LNCaP clone FGC (cell line): ENCODE measurements at places on chromosomes 4 and X.
A peak's percentile ranks its signal among the peaks of the same experiment; 100 is the strongest.

DNA sequence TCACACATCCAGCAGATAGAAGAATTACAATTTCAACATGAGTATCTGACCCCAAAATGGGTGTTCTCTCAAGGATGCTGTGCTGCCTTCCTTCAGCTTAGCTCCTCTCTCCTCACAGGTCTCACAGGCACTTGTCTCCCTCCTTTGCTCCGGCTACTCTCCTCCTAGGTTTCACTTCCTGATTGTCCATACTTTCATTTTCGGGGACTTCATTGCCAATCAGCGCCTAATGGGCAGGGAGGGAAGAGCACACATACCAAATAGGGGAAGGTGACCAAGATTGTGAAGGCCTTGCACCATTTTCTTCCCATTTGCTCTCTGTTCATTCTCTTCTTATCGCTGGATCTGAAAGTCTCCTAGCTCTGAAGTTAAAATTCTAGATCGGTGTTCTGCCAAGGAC is 125.4 kb upstream of the EOLA2 start:
- no peak for DNase-seq

GRCh38 chr4:4717692-4718091 is 141.8 kb upstream of the MSX1 start:
- DNase-seq = no peak

GRCh38 chr4:7886007-7886973 is 53.4 kb downstream of the AFAP1 start:
- DNase-seq = no peak

DNA sequence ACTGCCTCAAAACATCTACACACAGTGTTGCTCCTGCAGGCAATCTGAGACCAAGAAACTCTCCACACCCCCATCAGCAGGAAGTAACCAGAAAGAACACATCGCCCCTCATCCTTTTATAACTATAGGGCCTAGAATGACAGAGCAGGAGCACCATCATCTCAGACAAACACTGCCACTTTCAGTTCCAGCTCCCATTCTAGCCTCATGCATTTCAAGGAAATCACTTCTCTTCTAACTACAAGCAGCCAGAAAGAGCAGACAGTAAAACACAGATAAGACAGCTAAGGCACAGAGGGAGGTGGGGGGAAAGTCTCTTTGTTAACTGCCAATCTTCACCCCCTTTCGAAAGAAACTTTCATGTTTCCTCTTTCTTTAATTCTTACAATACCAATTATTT is 102.6 kb upstream of the TENT5D start:
- no peak for DNase-seq

DNA sequence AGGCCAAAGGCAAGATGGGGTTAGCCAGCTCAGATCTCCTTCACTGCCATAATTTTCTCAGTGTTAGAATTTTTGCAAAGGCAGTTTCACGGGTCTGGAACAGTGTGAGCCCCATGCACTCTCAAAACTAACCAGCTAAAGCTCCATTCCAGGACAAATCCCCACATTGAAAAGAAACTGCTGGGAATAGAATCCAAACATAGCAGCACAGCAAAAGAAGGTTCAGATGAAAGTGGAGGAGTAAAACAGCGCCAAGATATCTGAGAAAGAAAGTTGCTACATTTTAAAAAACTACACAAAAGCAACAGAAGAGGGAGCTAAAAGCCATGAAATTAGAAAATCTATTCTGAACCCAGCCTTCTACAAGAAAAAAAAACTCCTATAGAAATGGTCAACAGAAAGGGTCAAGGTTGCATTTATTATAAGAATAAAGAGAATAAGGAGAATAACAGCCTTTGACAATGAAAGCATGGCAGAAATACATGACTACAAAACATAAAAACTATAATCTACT is 39.6 kb upstream of the SLC7A3 start:
- peak; percentile 3 for DNase-seq

- DNase-seq = no peak
Observed at GRCh38 chrX:153596981-153597750, 1.8 kb downstream of the CCNQ start.

DNA sequence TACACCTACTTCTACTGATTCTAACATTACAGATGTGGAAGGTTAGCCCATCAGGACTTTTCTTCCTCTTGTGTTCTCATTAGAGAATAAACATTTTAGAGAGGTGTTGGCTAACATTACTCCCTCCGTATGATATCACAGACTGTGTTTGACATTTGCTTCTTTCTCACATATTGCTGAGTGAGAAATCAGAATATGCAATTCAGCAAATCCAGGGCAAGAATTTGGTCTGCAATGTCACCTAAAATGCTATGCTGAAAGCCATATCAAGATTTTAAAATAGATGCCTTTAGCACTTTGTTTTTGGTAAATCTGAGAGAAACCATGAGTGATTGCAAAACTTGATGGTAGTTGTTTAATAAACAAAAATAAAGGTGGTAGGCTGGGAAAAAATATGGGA is 319.1 kb downstream of the C4orf33 start:
- DNase-seq = no peak

DNA sequence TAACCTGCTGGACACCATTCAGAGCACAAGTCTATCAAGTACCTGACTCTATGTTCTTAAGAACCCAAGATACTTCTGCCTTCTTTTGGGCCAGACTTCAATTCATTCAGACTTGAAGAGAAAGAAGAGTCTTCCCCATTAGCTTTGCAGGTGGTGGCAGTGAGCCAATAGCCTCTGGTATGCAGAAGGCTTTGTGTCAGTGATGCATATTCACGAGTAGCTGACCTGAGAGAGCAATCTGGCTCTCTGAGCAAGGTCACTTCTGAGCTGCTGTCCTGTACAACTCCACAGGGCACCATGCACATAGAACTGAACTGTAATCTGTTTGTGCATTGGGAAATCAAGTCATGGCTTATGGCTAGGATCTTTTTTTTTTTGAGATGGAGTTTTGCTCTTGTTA is 39.9 kb upstream of the SPINK2 start:
- DNase-seq = no peak

GRCh38 chr4:108398836-108399235 is 221.5 kb upstream of the RPL34 start:
- DNase-seq = no peak

DNA sequence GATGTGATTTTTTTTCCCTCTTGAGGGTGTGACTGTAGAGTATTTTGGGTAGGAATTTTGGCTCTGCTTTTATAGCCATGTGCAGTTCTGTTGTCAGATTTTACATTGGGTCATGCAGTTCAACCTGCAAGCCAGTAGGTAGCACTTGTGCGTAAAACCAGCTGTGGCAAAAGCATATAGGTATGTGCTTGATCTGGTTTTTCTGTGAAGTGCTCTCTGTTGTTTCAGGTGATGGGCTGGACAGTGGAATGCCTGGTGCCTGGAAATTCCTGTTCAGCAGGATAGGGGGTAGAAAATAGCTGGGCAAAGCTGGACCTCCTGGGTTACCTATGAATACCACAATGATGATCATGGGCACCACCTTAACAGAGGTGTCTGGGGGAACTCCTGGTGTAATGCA is 584.2 kb upstream of the PCDH10 start:
- peak; percentile 17 for DNase-seq

GRCh38 chrX:38717871-38718270 is 83.4 kb upstream of the MID1IP1 start:
- DNase-seq = no peak

DNA sequence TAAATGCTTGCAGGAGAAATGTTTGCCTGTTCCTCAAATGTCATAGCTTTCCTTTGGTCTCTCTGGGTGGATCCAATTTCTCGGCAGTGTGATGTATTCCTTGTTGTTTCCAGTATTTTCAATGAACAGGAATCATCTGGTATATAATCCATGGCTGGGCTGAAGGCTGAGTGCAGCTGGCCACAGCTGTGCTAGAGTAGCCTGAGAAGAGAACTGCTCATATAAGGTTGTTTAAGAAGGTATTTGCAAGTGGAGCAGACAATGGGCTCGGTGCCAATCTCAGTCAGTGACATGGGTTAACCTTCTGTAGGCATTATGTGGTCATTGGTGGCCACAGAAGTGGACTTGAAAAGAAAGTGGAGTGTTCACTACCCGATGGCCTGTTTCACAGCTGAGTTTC is 390.3 kb downstream of the SPRY1 start:
- no peak for DNase-seq

- DNase-seq = no peak
Observed at GRCh38 chr4:81359207-81359606, 112.5 kb downstream of the RASGEF1B start.

DNA sequence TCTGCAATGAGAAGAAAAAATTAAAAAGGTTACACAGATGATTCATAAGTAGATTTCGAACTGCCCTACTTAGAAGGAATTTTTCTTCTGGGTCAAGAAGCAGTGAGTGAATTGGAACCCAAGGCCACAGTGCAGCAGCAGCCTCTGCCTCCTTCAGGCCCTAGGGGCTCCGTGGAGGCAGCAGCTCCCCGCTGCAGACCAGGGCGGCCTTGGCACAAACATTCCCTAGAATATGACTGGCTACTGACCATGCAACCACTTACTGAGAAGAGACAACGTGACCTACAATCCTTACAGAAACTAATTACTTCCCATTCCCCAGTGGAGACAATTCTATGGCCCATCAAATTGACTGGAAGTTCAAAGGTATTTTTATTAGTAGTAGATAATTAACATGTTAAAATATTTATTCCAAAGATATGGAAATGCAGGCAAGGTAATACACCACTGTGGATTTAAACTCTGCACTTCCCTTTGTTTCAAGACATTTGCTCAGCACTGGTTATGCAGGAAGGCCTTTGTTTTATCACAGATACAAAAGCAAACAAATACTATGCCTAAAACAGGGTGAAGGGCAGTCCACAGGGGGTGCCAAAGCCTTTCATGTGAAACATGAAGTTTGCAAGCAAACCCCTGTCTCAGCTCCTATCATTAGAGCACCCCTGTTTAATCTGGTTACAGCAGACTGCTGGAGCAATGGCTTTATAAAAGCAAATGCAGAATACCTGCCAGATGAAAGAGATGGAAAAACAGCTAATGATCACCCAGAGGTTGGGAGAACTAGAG is 59.2 kb downstream of the PCDH19 start:
- DNase-seq = no peak

DNA sequence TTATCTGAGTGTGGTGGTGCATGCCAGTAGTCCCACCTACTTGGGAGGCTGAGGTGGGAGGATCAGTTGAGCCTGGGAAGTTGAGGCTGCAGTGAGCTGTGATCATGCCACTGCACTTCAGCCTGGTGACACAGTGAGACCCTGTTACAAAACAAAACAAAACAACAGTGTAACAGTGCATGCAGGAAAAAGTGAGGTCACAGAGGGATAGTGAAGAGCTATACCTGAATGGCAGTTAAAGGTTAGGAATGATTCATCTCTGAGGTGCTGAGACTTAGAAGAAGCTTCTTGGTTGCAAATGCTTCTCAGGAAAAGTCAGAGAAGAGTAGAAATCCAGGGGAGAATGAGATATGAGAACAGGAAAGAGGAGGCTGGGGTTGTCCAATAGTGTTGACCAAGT is 178.7 kb downstream of the FRAS1 start:
- no peak for DNase-seq

DNA sequence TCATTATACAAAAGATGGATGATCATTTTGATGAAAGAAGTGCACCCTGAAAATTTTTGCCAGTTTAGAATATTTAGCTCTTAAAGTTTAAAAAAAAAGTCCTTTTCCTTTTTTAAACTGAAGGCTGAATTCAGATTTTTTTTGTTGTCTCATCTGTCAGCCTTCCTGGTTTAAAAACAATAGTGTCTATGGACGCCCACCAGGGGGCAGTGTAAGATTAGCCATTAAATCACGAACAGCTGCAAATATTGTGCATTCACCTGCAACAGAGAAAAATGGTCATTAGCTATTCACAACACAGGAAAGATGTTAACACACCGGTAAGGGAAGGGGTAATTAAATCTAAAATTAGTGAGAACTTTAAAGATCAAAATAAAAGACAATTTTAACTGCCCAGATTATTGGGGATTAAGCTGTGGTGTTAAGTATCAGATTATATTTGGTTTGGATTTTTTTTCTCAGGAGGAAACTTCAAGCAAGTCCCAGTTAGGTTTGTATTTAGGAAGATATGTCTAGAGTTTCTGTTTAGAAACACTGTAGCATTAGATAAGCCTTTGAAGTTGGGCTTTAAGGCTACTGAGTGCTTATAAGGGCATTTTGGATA is 4.4 kb upstream of the CXorf38 start:
- peak; percentile 15 for DNase-seq

DNA sequence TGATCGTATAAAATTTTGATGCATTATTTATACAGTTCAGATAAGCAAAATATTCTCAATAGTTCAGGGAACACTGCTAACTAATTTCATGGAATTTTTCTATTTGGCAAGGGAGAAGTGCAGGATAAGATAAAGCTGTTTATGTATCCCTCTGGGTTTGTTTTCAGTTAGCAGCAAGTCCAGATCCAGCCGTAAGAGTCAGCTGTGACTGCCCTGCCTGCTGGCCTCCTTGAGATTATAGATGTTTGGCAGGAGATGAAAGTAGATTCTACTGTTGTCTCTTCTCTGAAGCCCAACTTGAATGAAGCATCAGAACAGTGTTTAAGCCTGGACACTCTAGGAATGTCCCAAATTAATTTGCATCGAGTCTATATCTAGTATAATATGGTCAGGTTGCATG is 29.5 kb downstream of the ANTXR2 start:
- DNase-seq = no peak

GRCh38 chr4:20196476-20196875 is 55.2 kb upstream of the SLIT2 start:
- no peak for DNase-seq

DNA sequence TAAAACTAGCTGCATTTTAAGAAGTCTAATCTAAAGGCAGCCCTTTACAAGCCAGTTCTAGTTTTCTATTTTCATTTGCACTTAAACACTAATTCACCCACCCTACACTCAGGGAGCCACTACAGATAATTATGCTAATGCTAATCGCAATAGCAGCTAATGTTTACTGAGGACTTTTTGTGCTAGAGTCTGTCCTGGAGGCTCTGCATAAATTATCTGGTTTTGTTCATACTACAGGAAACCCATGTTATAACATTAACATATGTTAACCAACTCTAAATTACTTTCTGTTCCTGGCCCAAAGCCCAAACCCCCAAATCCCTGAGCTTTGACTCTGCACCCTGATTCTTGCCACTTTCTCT is 480 bp upstream of the RADX start:
- DNase-seq = no peak

DNA sequence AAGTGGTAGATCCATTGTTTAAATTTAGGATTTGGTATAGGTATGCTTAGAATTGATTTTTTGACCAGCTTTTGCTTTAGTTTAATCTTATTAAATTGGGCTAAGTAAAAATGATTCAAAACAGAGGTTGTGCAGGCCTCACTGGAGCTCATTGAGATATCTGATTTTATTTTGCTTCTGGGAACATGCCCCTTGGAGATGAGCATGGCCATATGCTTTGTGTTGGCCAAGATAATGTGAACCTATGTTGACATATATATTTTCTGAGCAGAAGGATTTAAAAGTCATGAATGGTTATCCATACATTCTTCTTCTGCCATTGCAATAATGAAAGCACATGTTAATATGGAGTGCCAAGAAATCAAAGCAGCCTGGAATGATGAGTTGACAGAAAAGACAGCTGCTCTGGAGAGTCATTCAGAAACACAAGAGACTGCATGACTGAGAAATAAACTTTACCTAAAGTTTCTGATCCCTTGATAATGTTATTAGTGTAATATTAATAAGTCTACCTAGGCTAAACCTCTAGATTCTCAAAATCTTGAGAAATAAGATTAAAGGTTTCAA is 489.7 kb upstream of the GNPDA2 start:
- DNase-seq = no peak

- DNase-seq = no peak
Observed at GRCh38 chr4:95550115-95550987, 1.6 kb upstream of the UNC5C start.

GRCh38 chr4:17535906-17536305 is 20.9 kb downstream of the CLRN2 start:
- no peak for DNase-seq

- no peak for DNase-seq
Observed at GRCh38 chr4:101114936-101115372, 232.4 kb downstream of the PPP3CA start.

- DNase-seq = no peak
Observed at GRCh38 chr4:20299515-20299914, 47.8 kb downstream of the SLIT2 start.
